ENCODE measurements at places on chromosomes 16 and 17.

DNA sequence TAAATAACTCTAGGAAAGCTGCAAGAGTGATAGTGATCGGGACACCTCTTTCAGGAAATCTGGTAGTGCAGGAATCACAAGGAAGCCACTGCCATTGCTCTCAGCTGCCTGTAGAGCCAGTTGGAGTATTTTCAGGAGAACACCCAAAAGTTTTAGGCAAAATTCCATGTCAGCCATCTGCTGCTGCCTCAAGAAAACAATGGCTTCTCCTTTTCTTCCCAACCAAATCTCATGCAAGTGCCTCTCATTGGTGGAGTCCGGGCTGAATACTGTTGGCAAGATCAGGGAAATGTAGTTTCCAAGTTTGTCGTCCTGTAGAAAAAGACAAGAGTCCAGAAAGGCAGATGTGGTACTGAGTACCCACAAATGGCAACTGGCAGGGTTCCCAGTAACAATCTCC lies 54.9 kb upstream of the TANC2 start:
- DNase-seq = peak; percentile 48

- no peak for DNase-seq
Measured at GRCh38 chr17:65892912-65893377, 299.0 kb downstream of the CEP112 start.

DNA sequence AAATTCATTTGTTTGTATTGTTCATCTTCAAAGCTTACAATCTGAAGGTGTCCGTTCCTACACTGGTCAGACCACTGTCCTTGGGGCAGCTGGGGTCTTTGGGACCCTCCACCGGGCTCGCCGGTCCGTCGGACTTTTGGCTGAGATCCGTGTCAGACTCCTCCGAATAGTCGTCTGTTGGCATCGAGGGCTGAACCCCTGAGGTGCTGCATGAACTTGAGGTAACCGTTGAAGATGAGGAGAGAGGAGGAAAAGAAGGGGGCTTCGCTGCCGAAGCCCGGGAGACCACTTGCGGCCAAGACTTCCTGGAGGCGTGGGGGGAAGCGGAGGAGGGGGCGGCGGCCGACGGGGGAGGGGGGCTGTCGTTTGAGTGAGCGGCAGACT lies 260.8 kb downstream of the ZFHX3 start:
- no peak for DNase-seq

DNA sequence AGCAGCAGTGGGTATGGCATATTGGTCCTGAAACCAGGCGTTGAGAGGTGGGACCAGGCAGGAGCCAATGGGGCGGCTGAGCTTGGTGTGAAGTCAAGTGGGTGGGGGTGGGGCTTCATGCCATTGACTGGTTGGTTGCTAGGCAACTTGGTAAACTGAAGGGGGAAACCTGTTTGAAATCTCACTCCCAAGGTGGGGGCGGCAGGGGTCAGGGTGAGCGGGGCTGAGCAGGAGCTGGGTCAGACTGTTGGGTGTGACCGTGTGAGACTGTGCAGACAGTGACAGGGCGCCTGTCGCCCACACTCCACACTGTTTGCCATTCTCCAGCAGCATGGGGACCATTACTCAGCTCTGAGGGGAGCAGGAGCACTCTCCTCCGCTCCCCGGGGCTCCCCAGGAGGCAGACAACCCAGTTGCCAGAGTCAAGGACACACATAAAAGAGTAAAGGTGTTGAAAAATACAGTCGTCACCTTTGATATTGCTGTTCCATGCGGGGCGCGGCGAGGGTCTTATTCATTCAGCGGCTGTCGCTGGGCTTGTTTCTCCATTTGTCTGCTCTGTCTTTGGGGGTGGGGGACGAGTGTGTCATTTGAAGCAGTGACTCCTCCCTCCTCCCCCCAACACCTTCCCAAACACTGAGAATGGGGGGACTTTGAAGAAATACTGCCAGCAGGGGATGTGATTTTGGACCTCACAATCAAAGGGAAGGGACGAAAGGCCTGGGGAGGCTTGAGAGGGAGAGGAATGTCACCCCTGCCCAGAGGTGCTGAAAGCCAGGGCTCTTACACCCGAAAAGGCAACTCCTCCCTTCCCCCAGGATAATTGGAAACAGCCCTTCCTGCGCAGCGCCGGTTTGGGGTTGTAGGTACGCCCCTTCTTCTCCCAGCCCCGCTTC lies 1.2 kb upstream of the EFNB3 start:
- DNase-seq = peak; percentile 70

- DNase-seq = peak; percentile 64
Measured at GRCh38 chr17:43753493-43754129, 5.0 kb downstream of the SOST start.

DNA sequence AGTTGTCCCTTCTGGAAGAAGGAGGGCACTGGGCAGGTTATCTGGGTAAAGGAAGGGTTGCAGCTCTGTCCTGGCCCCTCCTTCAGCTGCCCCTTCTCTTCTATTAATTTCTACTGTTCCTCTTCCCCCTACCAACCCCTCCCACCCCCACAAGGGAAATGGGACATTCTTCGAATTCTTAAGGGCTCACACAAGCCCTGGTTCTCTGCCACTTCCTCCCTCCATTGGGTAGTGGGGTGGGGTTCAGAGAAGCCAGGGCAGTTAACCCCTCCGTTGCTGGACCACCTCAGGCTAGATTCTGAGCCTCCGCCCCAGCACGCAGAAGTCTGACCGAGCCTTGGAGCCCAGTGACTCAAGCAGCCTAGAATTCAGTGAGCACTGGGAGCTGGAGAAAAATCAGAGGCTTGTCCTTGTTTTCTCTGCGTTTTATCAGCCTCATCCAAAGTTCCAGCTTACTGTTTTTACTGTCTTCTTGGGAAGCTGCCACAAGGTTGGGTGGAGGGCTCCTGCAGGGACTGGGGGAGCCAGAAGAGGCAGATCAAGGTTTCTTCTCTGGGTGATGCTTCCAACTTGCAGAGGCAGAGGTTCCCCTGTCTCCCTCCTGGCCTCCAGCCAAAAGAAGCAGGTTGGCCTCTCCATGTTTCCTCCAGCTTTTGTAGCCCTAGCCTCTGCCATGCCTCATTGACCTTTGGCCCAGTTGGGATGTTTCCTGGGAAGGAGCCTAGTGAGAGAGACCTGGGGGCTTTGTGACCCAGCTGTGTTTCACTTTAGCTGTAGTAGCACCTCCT lies 10.2 kb downstream of the LASP1 start:
- DNase-seq = peak; percentile 90

- DNase-seq = peak; percentile 14
Measured at GRCh38 chr16:17590711-17591654, 120.2 kb upstream of the XYLT1 start.

GRCh38 chr17:10034719-10035475 lies 129.8 kb upstream of the RCVRN start:
- no peak for DNase-seq

DNA sequence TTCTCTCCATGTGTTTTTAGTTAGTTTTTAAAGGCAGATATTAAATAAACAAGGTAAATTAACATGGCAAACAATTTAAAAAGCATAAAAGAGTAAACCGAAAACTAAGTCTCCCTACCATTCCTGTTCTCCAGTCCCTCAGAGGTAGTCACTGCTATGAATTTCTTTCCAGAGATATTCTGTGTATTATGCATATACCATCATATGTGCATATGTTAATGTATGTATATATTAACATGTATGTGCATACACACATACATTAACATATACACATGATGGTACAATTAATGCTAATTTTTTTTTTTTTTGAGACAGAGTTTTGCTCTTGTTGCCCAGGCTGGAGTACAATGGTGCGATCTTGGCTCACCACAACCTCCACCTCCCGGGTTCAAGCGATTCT lies 32.5 kb downstream of the TANGO6 start:
- no peak for DNase-seq

DNA sequence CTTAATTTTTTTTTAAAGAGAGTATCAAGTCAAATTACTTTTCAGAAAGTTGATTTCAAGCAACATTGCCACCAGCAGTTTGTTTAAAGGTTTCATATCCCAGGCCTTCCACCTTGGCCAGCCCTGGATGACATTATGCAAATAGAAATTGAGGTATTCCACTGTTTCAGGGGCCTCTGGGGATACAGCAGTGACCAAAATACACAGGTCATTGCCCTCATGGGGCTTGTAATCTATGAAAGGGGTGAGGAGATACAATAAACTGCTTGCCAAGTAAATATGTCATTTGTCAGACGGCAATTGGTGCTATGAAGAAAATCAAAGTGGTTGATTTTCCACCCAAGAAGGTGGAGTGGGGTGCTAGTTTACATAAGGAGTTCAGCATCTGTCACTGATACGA lies 37.8 kb upstream of the TMC5 start:
- DNase-seq = no peak

GRCh38 chr17:4527566-4528125 lies 27.5 kb downstream of the MYBBP1A start:
- no peak for DNase-seq

- peak; percentile 73 for DNase-seq
Measured at GRCh38 chr17:72725433-72726068, 366.9 kb downstream of the SLC39A11 start.

GRCh38 chr16:17301184-17301583 lies 169.6 kb downstream of the XYLT1 start:
- DNase-seq = no peak

GRCh38 chr17:71938340-71939010 lies 182.3 kb upstream of the SOX9 start:
- DNase-seq = no peak

DNA sequence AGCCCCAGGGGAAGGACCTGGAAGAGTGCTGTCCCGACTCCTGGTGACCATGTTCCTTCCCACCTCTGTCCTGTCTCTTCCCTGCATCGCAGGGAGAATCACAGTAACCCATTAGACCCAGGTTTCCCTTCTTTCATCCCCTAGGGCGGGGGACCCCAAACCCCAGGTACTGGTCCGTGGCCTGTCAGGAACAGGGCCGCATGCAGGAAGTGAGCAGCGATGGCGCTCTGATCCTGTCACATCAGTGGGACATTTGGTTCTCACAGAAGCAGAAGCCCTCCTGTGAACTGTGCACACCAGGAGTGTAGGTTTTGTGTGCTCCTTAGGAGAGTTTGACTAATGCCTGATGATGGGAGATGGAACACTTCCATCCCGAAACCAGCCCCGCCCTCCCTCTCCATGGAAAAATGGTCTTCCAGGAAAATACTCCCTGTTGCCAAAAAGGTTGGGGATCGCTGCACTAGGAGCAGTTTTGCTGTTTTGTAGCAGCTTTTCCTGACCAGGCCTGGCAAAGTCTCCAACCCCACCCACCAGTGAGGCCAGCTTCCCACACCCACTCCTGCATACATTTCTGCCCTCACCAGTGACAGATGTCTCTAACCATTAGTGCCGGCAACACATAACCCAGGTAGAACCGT lies 10.5 kb downstream of the MNT start:
- DNase-seq = no peak

DNA sequence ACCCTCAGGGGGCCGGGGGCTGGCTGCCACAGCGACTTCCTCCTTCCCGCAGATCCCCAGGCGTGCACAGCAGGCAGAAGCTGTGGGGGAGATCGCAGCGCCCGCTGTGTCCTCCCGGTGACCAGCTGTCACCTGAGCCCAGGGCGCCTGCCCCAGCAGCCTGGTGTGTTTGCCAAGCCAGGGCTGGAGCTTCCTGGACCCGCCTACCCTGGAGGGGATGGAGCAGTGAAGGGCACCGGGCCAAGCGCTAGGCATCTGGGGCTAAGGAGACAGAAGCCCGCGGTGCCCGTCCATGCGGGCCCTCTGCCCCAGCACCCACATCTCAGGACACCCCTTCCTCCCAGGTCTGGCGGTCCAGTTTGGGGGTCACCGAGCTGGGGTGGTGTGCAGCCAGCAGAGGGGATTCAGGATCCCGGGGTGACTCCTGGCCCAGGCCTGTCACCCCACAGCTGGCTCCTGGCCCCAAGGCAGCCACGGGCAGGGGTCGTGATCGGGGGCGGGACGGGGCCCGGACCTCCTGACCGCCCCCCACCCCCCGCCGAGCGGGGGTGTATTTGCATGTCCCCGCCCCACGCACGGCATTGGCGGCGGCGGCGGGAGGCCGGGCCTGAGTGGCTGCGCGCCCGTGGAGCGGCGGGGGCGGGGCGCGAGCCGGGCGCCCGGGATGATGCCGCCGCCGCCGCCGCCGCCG lies at the start of gene RAB26:
Gene RAB26, plus strand, starts transcription at position 645 of the 691 bp plus-strand sequence. CDS start 159 bp downstream, outside the sequence.
- DNase-seq = peak; percentile 72

- no peak for DNase-seq
Measured at GRCh38 chr16:5455110-5455509, 357.5 kb upstream of the EEF2KMT start.

DNA sequence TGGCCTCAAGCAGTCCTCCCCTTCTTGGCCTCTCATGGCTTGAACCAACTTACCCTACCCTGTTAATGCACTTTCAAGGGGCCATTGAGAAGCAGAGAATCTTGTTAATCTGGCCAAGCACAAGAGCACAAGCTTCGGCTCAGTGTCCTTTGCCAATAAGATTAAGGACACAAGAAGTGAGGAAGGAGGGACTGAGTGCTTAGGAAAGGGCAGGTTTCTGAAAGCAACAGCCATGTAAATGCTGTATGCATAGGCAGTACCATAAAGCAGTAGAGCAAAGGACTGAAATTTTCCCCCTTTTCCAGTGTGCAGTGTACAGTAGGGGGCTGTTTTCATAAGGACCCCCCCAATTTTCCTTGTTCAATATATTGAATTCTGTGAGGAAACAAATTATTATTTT lies 37.7 kb downstream of the IST1 start:
- no peak for DNase-seq

GRCh38 chr17:78599419-78599818 lies 22.2 kb upstream of the DNAH17 start:
- peak; percentile 22 for DNase-seq

- peak; percentile 40 for DNase-seq
Measured at GRCh38 chr16:2429771-2430663, 770 bp downstream of the CCNF start.

DNA sequence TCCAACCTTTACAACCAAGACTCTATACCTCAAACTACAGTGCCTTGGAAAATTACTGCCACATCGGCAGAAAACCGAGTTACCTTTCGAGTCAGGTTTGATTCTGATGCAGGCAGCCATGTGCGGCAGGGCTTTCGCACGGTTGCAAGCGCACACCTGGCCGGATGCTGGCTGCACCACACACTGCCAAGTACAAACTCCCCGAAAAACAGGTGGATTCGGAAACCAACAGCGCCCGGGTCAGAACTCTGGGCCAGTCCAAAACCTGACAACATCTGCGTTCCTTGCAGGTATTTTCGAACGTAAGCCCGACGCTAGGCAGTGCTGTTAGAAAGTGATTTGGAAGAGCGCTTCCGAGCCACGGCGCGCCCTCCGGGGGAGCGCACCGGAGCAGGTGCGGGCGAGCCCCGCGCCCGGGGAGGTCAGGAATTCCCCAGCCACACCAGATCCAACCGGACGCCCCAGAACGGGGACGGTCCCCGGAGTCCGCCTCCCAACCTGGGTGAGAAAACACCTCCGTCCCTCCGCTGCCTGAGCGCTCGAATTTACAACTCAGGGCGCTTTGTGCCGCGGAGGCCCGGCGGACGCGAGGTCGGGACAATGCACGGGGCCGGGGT lies 1.2 kb downstream of the USP7 start:
- no peak for DNase-seq
